ENCODE measurements at places on chromosomes 3 and 15.

GRCh38 chr3:50371133-50371685 lies 11.9 kb upstream of the TMEM115 start:
- H3K36me3 ChIP-seq = no peaks in the 10 kb centered on the region
- H3K27me3 ChIP-seq = no peaks in the 10 kb centered on the region
- H3K4me3 ChIP-seq = no peak overlapping the region
- H3K27ac ChIP-seq = no peak overlapping the region
- no peaks in the 10 kb centered on the region for H3K4me1 ChIP-seq

- H3K4me1 ChIP-seq = no peaks in the 10 kb centered on the region
- DNase-seq = no peak
- H3K27ac ChIP-seq = no peak overlapping the region
- H3K27me3 ChIP-seq = peaks cover 11% of the 10 kb centered on the region
- H3K36me3 ChIP-seq = no peaks in the 10 kb centered on the region
- H3K4me3 ChIP-seq = no peak overlapping the region
Measured at GRCh38 chr15:62103431-62103830, 36.7 kb downstream of the C2CD4A start.

DNA sequence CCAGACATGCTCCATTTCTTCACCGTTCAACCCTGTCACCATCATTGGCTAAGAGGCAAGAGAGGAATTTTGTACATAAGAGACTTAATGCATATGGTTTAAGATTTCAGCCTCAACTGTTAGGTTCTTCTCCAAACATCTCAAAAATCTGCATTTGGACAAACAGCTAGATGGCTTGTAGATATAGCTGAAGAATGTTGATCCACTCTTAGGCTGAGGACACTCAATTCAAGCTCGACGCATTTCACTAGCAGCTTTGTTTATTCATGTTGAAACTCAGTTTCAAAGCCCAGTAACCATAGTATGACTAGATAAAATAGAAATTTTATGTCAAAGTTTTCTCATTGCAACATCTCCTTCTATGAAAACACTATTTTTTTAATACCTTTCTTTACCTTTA lies 208.2 kb downstream of the THRB start:
- no peak overlapping the region for H3K27ac ChIP-seq
- H3K27me3 ChIP-seq = no peaks in the 10 kb centered on the region
- no peak for DNase-seq
- H3K4me1 ChIP-seq = no peaks in the 10 kb centered on the region
- no peak overlapping the region for H3K4me3 ChIP-seq
- H3K36me3 ChIP-seq = no peaks in the 10 kb centered on the region

- H3K4me1 ChIP-seq = peaks cover 62% of the 10 kb centered on the region
- peak; percentile 25 for DNase-seq
- H3K36me3 ChIP-seq = no peaks in the 10 kb centered on the region
- peak overlapping the region; percentile 50 for H3K4me3 ChIP-seq
Measured at GRCh38 chr15:65819563-65819960, 27.5 kb upstream of the DENND4A start.

DNA sequence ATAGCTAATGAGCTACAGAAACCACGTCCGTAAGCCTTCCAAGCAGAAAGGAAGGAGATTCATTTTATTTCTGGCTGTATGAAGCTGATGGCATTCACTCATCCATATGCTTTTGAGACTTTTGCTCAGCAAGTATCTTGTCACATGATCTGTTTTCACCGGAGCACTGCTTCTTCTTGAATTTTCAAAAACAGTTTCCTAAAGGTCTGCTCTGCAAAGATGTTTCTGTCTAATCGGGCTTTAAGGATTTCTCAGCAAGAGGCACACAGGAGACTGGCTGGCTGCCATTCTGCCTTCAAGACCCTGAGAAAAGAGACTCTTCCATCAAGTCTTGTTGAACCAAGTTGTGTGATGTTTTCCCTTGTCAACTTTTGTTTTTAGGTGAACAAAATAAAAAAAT lies 289.6 kb upstream of the LYSMD4 start:
- no peaks in the 10 kb centered on the region for H3K4me1 ChIP-seq
- no peaks in the 10 kb centered on the region for H3K36me3 ChIP-seq
- no peak overlapping the region for H3K4me3 ChIP-seq
- DNase-seq = no peak
- no peaks in the 10 kb centered on the region for H3K27me3 ChIP-seq

- no peak overlapping the region for H3K4me3 ChIP-seq
- no peaks in the 10 kb centered on the region for H3K4me1 ChIP-seq
- DNase-seq = no peak
- H3K36me3 ChIP-seq = peaks cover 50% of the 10 kb centered on the region
- H3K27me3 ChIP-seq = no peaks in the 10 kb centered on the region
Measured at GRCh38 chr3:67529337-67529736, 125.1 kb downstream of the SUCLG2 start.

DNA sequence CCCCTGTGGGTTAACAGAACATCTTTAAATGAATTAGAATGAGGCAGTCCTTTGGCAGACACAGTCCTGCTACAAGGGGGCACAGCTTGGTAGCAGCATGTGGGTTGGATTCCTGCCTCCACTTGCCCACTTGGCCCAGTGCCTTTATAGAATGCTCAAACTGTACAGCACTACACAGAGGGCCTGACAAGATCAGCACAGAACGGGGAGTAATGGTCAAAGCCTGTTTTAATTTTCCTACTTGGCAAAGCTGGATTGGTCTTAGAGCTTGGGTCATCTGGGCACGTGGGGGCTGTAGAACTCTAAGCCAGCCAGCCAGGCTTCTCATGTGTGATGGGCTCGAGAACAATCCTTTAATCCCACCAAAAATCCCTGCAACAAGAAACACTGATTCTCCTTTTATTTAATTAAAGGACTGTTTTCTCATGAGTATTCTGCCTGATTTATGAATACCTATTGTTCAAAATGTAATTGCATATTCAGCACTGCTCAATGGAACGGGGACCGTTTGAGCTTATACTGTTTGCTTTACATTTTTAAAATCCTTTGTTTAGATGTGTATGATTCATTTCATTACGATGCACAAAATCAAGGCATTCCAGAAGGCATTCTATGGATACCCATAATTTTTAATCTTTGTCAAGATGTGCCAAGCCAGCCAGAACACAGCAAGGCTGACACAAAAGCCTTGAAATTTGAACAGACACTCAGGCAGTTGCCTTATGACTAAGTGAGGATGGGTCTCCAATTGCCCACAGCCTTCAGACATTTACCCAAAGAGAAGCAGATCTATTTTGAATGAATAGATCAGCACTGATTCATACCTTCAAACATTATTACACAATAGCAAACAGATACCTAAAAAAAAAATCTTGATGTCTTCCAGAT lies 249.3 kb upstream of the TGFBR2 start:
- H3K36me3 ChIP-seq = peaks cover 5% of the 10 kb centered on the region
- no peak overlapping the region for H3K27ac ChIP-seq
- peaks cover 37% of the 10 kb centered on the region for H3K4me1 ChIP-seq
- no peak overlapping the region for H3K4me3 ChIP-seq
- peaks cover under 1% of the 10 kb centered on the region for H3K27me3 ChIP-seq

GRCh38 chr15:38854506-38854905 lies 289.9 kb upstream of the RASGRP1 start:
- H3K36me3 ChIP-seq = no peaks in the 10 kb centered on the region
- no peak for DNase-seq
- no peak overlapping the region for H3K27ac ChIP-seq
- no peaks in the 10 kb centered on the region for H3K4me1 ChIP-seq
- no peak overlapping the region for H3K4me3 ChIP-seq

DNA sequence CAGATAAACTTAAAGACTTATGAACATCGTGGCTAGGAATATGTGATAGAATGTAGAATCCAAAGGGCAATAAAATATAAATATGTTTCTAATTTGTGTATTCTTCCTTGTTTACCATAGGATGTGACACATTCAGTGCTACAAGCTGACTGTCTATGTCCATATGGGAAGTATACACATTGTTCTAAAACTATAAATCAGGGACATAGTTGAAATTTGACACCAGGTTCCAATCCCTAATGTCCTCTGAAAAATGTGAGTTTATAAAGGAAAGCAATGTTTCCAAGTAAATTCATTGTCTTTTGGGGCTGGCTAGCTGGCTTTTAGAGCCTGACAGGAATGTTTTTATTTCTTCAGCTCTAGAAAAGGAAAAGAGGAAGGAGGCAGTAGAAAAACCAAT lies 273.6 kb downstream of the CNTN4 start:
- no peaks in the 10 kb centered on the region for H3K4me1 ChIP-seq
- no peaks in the 10 kb centered on the region for H3K36me3 ChIP-seq
- no peaks in the 10 kb centered on the region for H3K27me3 ChIP-seq
- no peak overlapping the region for H3K27ac ChIP-seq
- no peak overlapping the region for H3K4me3 ChIP-seq
- no peak for DNase-seq

- H3K27ac ChIP-seq = no peak overlapping the region
- peaks cover 67% of the 10 kb centered on the region for H3K4me1 ChIP-seq
- no peak for DNase-seq
- no peak overlapping the region for H3K4me3 ChIP-seq
Measured at GRCh38 chr15:67125589-67126502, 60.4 kb downstream of the SMAD3 start.

DNA sequence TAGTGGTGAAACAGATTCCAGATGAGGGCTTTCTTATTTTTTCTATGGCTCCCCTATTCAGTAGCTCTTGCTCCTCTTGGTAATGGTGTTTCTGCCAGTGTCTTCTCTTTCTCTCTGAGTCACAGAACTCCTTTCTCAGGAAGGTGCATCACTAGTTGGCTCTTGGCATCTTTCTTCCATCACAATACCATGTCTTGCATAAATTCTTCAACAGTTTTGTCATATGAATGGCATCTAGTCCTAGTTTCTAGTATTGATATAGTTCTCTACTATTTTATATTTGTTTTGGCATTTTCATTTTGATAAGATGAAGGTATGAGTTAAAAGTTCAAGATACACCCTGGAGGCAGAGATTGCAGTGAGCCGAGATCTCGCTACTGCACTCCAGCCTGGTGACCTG lies 51.0 kb downstream of the REC114 start:
- H3K27ac ChIP-seq = no peak overlapping the region
- H3K36me3 ChIP-seq = no peaks in the 10 kb centered on the region
- no peak overlapping the region for H3K4me3 ChIP-seq
- H3K27me3 ChIP-seq = peaks cover 22% of the 10 kb centered on the region

GRCh38 chr3:183349421-183350157 lies 78.8 kb downstream of the MCF2L2 start:
- H3K36me3 ChIP-seq = peaks cover 17% of the 10 kb centered on the region
- H3K4me1 ChIP-seq = peaks cover 33% of the 10 kb centered on the region
- H3K27me3 ChIP-seq = peaks cover 9% of the 10 kb centered on the region

GRCh38 chr3:121362035-121362734 lies 183.6 kb downstream of the POLQ start:
- no peak overlapping the region for H3K4me3 ChIP-seq
- H3K4me1 ChIP-seq = no peaks in the 10 kb centered on the region
- H3K36me3 ChIP-seq = no peaks in the 10 kb centered on the region
- no peak overlapping the region for H3K27ac ChIP-seq
- no peak for DNase-seq
- H3K27me3 ChIP-seq = no peaks in the 10 kb centered on the region

DNA sequence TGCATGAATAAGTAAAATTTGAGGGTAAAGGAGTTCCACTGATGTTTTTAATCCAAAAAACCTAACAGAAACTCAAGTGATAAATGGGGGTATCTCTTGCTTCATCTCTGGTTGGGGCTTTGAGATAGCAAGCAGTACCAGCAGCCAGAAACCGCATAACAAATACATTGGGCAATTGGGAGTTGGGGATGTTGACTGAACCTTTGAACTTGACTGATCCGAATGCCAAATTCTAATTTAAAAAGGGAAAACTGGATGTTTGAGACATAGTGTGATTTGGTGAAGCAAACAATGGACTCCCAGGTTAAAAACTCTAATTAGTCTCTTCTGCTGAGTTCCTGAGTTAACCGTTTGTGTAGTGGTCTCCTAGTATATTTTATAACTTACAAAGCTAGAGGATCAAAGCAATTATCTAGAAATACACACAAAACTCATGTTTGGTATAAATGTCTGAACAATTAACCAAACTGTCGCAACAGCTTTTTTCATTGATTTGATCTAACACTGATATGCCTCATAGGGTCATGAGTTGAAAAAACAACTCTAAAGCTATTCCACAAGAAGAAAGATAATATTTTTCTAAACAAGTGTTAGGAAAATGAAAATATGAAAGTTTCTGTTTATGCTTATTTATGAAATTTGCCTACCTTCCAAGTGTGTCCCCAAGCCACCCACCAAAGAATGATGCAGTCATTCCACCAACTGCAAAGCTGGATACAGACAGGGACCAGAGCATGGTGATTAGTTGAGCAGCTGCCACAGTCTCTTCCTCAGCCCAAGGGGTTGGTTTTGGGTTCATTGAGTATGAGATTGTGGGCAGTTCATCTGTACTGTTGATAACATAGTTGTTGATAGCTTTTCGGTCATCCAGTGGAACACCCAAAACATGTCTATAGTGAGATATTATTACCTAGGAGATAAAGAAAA lies 12.4 kb downstream of the SLC2A2 start:
- no peaks in the 10 kb centered on the region for H3K4me1 ChIP-seq
- H3K27me3 ChIP-seq = peaks cover 11% of the 10 kb centered on the region
- H3K36me3 ChIP-seq = no peaks in the 10 kb centered on the region
- H3K27ac ChIP-seq = no peak overlapping the region
- H3K4me3 ChIP-seq = no peak overlapping the region

DNA sequence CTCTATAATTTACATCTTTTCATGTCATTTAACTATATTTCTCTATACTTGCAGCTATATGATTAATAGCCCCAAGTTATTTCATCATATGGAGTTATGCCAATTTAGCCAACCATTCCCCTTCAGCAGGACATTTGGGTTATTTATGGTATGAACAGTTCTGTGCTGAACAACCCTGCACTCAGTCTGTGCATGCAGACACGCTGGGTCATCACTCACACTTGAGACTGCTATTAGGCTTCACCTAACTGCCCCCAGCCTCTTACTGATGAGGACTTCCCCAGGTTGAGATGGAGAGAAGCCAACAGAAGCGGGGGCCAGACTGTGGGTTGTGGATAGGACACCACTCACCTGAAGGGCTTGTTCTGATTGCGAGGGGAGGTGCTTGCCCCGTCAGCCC lies 7.3 kb downstream of the TADA3 start:
- H3K4me3 ChIP-seq = no peak overlapping the region
- H3K27ac ChIP-seq = no peak overlapping the region
- H3K27me3 ChIP-seq = no peaks in the 10 kb centered on the region
- DNase-seq = no peak

DNA sequence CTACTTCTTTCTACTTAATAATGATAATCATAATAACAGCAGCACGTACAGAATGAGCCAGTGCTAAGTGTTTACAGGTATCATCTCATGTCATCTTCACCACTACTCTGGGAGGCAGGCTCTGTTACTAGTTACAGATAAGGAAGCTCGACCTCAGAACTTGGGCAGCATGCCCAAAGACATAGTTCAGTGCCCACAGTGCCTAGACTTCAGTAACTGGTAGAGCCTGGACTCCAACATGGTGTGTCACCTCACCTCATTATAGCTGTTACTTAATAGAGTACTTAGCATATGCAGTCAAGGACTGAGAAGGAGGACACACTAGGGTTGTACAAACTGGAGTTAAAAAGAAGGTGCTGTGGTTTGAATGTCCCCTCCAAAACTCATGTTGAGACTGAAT lies 7.6 kb downstream of the GADL1 start:
- no peak overlapping the region for H3K4me3 ChIP-seq
- H3K4me1 ChIP-seq = peaks cover 8% of the 10 kb centered on the region
- H3K27me3 ChIP-seq = peaks cover 23% of the 10 kb centered on the region
- H3K36me3 ChIP-seq = no peaks in the 10 kb centered on the region
- DNase-seq = no peak
